Left cardiac atrium (tissue), 4 donors: ENCODE measurements at places on chromosomes 3 and 15. TPM values are rescaled to one million over a fixed set of nuclear protein-coding genes. Genes with fewer than 3 reads are reported as not detected.

KBTBD13 gene
- total RNA-seq, result 5.2 TPM

ACSBG1 gene
- total RNA-seq, result 0.32 TPM

DNA sequence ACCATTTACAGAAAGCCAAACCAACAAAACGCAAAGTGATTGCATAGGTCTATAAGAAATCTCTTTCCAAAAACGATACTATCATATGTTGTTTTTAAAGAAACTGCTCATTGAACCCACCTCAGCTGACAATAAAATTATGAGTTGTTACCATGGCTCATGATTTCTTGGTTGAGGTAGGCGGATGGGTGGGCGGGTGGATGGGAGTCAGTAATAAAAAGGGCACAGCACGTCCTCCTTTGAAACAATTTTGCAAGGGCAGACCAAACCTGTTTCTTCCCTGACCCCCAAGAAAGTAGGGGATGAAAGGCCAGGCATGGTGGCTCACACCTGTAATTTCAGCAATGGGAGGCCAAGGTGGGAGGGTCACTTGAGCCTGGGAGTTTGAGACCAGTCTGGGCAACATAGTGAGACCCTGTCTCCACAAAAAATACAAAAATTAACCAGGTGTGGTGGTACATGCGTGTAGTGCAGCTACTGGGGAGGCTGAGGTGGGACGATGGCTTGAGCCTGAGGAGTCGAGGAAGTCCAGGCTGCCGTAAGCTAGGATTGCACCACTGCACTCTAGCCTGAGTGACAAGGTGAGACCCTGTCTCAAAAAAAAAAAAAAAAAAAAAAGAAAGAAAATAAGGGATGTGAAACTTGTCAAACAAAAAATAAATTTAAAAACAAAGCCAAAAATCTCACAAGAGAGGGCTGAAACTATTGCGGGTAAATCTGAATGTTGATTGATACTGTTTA lies 2.1 kb downstream of the ABHD10 start:
- no peak for DNase-seq

DNA sequence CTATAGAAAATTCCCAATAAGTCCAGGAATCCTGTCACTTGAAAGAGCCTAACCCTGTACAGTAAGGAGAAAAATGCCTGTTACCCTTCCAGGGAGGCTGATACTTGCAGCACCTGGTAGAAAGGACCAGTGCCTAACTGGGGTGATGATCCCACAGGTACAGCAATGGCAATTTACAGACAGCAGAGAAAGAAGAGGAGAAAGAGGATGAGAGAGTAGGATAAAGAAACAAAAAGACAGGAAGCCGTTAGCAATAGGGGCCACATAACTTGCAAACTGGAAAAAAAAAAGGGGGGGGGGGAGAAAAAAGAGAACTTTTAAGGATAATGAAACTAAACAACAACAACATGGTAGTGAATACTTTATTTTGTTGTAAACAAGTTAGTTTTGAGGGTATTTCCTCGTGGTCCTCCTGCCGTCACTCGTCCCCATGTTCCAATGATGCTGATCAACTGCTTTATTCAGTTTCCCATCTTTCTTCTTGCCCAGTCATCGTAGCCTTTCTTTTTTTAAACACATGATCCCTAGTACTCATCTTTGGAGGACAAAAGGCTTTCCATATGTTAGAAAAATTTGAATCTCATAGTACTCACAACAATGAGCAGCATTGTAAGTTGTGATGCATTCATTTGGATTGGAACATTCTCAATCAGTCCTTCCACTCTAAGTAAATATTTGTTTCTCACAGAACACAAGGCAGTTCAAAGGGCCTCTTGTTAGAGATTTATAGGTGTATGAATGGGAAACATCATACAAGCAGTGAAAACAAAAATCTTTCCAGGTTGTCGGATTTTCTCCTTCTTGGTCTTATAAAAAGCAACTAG lies 8.6 kb downstream of the TM4SF1 start:
- no peak for DNase-seq

DNA sequence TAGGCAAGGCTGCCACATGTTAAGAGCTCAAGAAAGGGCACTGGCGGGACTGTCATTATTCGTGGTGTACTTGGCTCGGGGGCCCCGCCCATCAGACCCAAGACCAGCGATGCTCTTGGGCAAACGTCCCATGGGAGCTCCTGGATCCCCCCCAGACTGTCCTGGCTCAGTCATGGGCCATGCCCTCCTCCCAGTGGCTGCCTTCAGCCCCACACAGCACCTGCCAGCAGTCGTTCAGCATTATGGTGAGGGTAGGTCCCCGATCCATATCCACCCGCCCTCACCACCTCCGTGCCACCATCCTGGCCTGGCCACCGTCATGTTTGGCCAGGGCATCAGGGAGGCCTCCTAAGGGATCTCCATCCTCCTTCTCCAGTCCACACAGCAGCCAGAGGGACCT lies 51.4 kb upstream of the IQSEC1 start:
- no peak for DNase-seq

DNA sequence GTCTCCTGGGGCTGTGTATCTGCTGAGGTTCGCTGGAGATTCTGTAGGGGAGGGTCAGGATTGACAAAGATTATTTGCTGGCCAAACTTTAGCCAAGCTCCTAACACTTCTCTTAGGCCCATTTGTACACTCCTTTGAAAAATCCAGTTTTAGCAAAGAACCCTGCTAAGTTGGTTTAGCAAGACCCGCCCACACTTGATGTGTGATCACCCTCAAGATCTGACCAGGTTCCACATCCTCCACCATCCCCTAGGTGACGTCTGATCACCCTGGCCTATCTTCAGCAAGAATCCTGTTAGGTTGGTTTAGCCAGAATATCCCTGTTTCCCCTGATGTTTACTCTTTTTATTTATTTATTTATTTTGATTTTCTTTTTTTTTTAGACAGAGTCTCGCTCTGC lies 14.8 kb upstream of the SLC35G2 start:
- no peak for DNase-seq

DNA sequence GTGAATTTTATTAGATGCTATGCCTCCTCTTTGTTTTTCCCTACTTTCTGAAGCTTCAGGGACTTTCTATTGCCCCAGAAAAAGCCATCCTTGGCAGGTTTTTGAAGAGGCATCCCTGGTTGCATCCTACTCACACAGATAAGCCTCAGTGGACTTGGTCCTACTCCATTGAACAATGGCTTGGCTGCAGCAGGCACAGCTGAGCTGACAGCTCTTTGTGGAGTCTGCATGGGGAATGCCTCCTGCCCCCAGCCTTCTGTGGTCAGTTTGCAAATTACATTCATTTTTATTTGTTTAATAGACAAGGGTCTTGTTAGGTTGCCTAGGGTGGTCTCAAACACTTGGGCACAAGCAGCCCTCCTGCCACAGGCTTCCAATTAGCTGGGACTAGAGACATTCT lies 69.7 kb downstream of the NPAP1 start:
- DNase-seq, result no peak
